Stimulated activated CD8-positive, alpha-beta memory T cell treated with anti-CD3 and anti-CD28 coated beads, Interleukin-12 subunit alpha, Interleukin-12 subunit beta, amount 100 ng/mL, for 1 hour (primary cell): ENCODE measurements at places on chromosomes 3 and 15.

DNA sequence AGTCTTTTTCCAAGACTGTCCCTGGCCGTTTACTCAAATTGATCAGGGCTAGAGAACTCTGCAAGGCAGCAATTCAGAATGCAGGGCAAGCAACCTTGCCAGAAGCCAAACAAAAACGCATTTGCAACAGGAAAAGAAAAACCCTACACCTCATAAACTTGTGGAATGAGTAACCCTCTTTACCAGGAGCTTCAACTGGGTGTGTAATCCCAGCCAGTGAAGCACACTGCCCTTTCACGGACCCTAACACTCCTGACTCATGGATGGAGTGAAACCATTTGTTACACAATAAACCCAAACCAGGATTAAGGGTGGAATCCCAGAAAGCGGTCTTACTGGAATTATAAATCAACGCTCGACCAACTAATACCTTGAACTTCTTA is 14.8 kb upstream of the LDHAL6B start:
- no peak for DNase-seq

DNA sequence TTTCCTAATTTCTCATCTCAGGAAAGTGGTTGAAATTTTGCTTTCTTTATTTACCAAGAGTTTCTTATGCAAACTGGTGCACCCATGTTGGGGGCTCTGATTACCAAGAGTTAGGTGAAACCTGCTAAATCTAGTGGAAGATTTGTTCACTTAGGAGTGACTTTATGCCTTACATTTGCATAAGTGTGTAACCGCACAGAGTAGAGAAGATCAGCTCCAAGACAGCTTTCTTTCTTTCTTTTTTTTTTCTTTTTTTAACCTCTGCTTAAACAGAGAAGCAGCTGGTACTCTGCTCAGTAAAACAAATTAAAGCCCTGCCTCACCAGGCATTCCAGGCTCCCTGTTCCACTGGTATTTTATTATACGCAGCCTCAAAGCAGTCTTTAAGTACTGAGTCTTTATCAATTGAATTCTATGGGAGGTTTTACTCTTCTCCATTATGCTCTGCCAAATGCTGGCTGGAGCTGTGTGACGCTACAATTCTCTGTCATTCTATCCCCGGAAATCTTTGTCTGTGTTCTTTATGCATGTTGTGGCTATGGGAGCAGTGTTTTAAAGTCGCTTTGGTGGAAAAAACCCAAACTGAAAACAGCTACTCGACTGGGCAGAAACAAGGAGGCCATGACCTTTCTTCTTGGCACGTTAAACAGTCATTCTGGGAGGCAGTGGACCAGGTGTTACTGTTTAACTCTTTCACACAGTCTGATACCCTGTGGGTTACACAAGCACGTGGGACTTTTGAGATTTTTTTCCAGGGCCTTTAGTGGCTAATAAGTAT is 55.2 kb upstream of the GBE1 start:
- DNase-seq, result no peak

DNA sequence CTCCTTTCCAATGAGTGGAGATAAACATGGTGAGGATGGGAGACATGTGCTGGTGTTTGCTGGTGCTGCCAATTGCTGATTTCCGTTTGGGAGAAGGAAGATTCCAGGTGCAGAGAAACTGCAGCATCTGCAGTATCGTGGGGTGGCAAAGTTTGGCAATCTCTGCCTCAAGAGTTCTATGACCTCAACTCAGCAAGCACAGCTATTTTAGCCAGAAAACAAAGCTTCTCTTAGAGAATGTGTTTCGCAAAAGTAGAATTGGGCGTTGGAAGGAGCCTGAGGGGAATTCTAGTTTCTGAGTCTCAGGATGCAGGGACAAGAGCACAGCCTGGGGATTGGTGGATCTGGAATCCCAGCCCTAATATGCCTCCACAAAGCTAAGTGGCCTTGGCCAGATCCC is 18.2 kb upstream of the SHC4 start:
- DNase-seq, result no peak

DNA sequence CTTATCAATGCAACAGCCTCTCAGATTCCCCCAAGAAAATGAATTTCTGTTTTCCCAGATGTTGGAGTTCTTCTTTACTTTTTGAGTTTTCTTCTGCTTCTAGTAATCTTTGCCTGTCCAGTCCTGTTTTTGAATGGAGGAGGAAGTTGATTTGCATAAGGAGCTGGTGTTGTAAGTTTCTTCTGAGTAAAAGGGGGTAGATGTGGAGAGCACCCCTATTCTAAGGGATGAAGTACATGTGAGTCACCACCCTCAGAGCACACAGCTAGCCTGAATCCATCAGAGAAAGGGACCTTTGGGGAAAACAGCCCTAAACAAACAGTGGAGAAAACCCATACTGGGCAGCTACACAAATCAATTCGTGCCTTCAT is 34.5 kb downstream of the ACAA1 start:
- no peak for DNase-seq

GRCh38 chr3:127454968-127455367 is 135.6 kb downstream of the TPRA1 start:
- DNase-seq, result no peak

- no peak for DNase-seq
Measured at GRCh38 chr3:10273702-10274305, 18.9 kb downstream of the GHRL start.

- DNase-seq, result no peak
Measured at GRCh38 chr3:124413989-124414598, 316.2 kb upstream of the UMPS start.

DNA sequence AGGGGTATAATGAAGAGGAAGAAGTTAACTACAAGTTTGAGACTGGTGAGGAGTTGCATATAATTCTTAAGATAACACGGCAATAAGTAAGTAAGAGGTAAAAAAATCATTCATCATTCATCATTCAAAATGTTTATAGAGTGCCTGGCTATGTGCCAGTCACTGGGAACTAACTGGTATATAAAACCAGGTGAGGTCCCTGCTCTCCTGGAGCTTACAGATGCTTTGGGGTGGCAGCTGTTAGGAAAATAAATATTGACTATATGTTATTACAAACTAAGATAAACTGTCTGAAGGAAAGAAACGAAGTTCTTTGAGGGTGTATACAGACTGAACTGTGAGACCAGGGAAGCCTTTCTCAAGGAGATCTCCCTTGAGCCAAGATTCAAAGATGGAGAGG is 2.9 kb downstream of the CASR start:
- no peak for DNase-seq

DNA sequence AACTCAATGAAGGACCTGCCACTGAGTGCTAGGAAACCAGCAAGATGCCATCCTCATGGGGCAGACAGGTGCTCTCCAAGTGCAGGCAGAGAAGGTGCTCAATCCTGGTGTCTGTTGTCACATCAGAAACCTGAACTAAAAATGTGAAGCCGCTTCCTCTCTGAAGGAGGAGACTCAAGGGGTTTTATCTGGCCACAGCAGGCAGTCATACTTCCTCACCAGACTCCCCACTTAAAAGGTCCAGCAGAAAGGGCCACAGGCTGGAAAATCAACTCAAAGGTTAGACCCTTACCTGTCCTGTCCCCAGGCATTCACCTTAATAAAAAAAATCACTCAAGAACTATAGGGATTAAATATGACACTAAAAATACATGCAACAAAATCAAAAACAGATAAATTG is 4.8 kb downstream of the CCDC12 start:
- DNase-seq, result no peak

DNA sequence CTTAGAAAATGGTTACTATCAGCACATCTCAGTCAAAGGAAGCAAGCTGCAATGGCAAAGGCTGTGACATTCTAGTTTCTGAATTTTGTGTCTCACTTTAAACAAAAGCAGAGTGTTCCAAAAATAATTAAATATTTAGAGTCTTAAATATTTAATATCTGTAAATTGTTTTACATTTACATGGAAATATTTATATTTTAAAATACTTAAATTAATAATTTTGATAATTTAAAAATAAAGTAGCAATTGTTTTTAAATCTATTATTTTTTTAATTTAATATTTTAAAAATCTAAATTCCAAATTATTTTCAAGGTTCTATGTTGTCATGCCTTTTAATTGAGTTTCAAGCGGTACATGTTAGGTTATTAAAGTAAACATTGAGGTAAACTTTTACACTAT is 843.1 kb downstream of the ROBO1 start:
- DNase-seq, result no peak

GRCh38 chr3:50295553-50296431 is 3.4 kb downstream of the HYAL3 start:
- no peak for DNase-seq

DNA sequence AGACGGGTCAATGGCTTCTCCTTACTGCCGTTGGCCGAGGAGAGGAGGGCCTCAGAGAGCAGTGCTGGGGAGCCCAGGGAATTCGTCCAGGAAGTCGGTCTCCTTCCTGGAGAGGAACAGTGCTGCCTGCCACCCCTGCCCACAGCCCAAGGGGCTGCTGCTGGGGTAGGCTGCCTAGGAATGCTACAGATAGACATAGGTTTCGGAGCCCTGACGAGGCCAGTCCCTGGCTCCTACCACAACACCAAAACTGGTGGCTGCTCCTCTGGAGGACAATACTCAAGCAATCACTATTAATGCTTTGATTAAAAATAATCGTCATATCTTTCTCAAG is 30.5 kb downstream of the ANP32A start:
- DNase-seq, result no peak

- no peak for DNase-seq
Measured at GRCh38 chr15:47460795-47461573, 256.3 kb upstream of the SEMA6D start.

- no peak for DNase-seq
Measured at GRCh38 chr3:81339040-81339845, 422.2 kb downstream of the GBE1 start.

DNA sequence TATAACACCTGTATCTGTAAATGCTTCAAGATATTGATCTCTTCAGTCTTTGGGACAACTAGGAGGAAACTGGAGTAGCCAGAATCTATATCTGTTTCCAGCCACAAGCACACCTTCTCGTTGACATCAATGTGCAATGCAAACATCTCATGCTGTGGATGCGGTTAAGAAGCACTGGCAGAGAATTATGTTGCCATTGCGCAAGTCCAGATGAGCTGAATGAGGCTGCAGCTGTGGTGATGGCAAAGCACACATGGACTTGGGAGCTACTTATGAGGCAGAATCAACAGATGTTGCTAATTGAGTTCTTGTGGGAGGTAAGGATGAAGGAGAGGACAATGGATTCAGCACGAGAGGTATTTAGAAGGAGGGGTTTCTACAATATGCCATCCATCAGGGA is 90.9 kb downstream of the STRIT1 start:
- no peak for DNase-seq

GRCh38 chr3:149604125-149604875 is 53.5 kb downstream of the WWTR1 start:
- DNase-seq, result no peak

GRCh38 chr3:113531826-113532697 is at the start of gene SIDT1:
TSS of gene SIDT1 (plus strand) at chr3:113532555. CDS start at chr3:113533022, 467 bp downstream.
- DNase-seq, result peak; percentile 52

GRCh38 chr3:180320631-180321030 is 281.3 kb upstream of the TTC14 start:
- no peak for DNase-seq

- no peak for DNase-seq
Measured at GRCh38 chr3:172855037-172855436, 104.5 kb downstream of the ECT2 start.

GRCh38 chr15:50066202-50066601 is 52.8 kb downstream of the ATP8B4 start:
- DNase-seq, result no peak

DNA sequence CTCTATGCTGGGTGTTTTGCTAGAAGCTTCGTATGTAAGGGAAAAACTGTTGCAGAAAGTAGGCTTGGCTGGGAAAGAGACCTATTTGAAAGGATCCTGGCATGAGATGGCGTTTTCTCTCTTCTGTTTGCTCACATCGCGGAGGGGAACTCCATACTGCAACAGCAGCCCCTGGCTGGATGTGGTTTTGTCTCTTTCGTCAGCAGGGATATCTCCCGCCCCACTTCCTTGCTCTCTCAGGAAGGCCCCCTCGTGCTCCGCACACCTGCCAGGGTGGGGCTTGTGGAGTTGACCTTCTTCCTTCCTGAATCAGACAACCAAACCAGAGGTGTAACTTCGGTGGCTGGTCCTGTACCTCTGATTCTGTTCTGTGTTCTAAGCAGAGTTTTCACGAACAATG is 26.4 kb upstream of the MYZAP start:
- DNase-seq, result no peak

- no peak for DNase-seq
Measured at GRCh38 chr3:152315623-152316022, 46.9 kb downstream of the MBNL1 start.

GRCh38 chr15:32852771-32853170 is 135.0 kb downstream of the GREM1 start:
- DNase-seq, result no peak

DNA sequence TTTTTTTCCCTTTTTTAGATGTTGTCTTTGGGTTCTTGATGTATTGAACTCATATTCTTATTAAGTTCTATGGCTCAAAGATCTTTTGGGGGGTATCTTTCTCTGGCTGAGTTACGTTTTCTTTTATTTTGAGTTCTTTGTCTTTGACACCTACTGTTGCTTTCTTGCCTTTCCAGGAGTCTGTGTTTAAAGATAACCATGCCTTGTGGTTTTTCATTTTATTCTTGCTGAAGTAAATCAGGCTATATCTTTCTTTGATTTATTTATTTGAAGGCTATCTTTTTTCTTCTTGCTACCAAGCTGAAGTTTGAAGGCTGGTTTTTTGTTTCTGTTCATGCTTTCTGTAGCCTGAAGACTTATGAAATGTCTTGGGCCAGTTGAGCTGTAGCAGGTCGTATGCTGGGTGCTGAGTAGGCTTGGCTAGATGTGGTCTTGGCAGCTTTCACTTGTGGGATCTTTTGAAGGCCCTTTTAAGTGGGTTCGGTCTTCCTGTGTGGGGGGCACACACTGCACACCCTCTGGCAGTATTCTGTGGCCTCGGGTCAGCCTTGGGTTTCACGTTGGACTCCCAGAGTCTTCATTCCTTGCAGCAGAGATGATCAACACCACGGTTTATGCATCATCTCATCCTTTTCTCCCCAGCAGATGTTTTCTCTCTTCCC is 17.5 kb downstream of the SLCO3A1 start:
- no peak for DNase-seq

DNA sequence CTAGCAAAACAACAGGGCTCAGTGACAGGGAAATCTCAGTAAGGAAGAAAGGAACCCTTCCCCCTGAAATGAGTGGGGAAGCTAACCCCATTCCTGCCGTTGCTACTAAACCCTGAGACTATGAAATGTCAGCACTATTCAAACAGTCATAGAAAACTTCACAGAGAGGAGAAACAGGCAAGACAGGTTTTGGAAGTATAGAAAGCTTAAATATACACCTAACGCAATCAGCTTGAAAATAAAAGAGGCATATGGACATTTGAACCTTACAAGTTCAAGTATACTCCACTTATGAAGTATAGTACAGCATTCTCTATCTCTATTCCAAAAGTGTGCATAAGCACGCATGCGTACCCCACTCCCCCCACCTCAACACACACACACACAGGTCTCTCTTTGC is 17.6 kb upstream of the FRMD4B start:
- DNase-seq, result no peak

DNA sequence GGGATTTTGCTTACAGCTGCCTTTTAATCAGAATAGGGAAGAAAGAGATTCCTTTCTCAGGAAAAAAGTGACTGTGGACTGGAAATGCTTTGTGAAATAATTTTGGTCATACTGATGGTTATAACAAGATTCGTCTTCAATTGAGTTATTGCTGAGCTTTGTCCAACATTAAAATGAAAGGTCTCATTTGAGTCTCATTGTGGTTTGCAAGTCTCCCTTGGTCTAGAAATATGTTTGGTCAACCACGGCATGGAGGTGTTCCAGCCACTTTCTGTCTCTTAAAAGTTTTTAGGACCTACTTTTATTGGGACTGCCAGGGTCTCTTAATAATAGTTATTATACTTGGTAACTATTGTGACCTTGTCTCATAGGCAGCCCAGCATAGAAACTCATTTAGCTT is 15.3 kb downstream of the FLNB start:
- no peak for DNase-seq

- no peak for DNase-seq
Measured at GRCh38 chr3:182325213-182325950, 467.9 kb upstream of the ATP11B start.
